Stimulated activated effector memory CD8-positive, alpha-beta T cell treated with anti-CD3 and anti-CD28 coated beads, Interleukin-12 subunit alpha, Interleukin-12 subunit beta, amount 100 ng/mL, for 72 hours (primary cell): ENCODE measurements at places on chromosomes 7 and 10.

GRCh38 chr7:102028206-102028826 lies 210.9 kb downstream of the CUX1 start:
- DNase-seq: no peak

GRCh38 chr7:54679490-54679817 lies 79.6 kb downstream of the SEC61G start:
- DNase-seq: no peak

DNA sequence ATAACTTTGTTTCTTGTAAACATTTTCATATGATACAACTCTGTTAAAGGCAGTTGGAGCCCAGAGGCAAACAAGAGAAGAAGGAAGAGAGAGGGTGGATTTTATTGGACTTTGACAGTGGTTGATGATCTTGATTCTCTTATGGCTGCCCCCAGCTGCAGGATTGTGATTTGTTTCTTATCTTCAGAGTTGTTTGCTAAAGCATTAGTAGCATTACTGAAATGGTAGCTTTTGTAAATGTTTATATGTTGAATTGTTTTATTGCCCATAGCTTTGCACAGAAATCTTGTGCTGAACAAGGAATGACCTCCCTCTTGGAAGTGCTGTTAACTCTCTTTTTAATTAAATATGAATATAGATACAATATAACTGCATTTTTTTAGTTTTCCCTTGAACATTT lies 309.4 kb downstream of the AUTS2 start:
- DNase-seq: no peak

DNA sequence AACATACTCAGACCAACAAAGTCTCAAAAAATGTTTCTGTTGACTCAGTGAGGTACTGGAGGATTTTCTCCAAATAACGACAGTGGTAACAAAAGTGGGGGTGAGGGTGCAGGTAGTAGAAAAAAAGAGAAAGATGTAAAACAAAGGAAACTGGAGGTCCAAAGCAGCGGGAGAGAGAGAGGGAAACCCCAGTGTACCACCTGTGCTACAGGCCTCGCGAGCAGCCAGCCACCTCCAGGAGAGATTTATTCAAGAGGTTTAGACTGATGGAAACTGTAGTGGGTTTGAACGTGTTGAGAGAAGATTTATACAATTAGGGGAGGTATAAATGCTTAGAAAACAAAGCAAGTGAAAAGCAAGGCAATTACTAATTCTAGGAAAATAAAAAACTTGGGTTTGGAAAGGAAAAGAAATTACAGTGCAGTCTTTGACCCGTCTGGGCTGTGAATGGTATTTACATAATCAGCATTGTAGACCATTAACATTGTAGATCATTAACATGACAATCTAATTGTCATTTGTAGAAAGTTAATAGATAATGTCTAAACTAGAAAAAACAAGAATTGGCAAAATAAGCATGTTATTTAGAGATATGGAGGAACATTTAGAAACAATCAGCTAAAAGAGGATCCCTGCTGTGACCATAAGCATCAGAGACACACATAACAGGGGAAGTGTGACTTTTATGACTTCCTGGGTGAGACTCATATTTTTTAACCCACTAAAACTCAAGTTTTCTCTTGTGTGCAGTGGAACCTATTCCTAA lies 180.0 kb downstream of the RELN start:
- no peak for DNase-seq

DNA sequence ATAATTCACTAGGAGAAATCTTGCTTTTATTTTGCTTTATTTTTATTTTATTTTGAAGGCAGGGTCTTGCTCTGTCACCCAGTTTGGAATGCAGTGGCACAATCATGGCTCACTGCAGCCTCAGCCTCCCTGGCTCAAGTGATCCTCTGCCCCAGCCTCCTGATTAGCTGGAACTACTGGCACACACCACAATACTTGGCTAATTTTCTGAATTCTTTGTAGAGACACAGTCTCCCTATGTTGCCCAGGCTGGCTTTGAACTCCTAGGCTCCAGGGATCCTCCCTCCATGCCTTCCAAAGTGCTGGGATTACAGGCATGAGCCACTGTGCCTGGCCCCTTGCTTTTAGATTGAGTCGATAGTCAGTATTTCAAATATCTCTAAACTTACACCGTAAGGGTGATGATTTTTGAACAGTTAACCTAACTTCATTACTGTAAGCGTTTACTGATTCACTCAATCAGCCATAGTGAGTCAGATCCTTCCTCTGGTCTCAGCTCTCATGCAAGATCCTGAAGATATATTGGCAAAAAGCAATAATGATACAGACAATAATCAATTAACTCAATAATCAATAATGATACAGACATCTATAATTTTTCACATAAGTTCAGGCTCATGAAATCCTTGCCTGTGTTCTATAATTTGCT lies 239.5 kb downstream of the KIAA1217 start:
- DNase-seq: no peak

GRCh38 chr7:7641129-7641663 lies 644 bp downstream of the UMAD1 start:
- DNase-seq: no peak

- no peak for DNase-seq
These were observed 22.3 kb downstream of the CALML3 start for GRCh38 chr10:5546891-5547680.

DNA sequence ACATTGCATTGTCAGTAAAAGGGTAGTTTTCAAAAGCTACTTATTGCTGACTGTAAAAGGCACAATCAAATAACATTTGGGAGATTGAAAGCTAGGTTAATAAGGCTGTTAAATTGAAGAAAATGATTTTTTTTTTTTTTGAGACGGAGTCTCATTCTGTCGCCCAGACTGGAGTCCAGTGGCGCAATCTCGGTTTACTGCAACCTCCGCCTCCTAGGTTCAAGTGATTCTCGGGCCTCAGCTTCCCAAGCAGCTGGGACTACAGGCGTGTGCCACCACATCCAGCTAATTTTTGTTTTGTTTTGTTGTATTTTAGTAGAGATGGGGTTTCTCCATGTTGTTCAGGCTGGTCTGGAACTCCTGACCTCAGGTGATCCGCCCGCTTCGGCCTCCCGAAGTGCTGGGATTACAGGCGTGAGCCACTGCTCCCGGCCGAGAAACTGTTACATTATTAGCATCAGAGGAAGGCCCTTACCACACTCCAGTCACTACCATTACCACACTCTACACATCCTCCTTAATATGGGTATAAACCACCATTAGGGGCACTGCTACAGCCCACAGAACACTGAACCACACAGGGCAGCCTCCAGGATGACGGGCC lies 1.0 kb downstream of the CYP51A1 start:
- DNase-seq: no peak

GRCh38 chr10:27345455-27345920 lies 104.9 kb upstream of the ACBD5 start:
- DNase-seq: no peak

DNA sequence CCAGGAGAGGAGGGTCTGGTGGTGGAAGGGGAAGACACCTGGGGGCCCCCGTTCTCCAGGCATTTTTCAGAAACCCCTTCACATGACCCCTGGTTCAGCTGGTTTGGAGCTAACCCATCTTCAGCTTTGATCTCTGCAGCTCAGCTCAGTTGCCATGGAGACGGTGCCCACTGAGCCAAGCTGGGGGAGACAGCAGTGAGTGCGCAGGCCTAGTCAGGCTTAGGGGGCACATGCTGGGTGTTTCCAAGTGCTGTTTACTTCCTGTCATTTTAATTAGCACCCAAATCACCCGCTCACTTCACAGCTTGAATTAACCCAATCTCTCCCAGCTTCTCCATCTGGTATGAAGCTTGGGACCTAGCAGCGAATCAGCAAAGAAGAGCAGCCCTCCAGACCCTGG lies 9.0 kb downstream of the SPOCK2 start:
- no peak for DNase-seq

- peak; percentile 25 for DNase-seq
These were observed 67.4 kb upstream of the ELN start for GRCh38 chr7:73960548-73960947.

- DNase-seq: no peak
These were observed 137.2 kb downstream of the VIPR2 start for GRCh38 chr7:159007364-159007995.

- DNase-seq: no peak
These were observed 228.0 kb downstream of the CACNB2 start for GRCh38 chr10:18368273-18368672.

- no peak for DNase-seq
These were observed 36.4 kb downstream of the RBM33 start for GRCh38 chr7:155680864-155681263.

DNA sequence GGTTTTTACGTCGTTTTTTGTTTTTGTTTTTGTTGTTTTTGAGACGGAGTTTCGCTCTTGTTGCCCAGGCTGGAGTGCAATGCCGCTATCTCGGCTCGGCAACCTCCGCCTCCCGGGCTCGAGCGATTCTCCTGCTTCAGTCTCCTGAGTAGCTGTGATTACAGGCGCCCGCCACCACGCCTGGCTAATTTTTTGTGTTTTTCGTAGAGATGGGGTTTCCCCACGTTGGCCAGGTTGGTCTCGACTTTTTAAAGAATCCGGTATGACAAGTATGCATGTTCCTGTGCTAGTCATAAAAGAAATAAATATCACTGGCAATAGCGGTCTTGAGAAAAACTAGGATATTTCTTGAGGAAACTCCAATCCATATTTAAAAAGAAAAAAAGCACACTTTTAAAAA lies 2.7 kb upstream of the ARL4A start:
- DNase-seq: no peak

DNA sequence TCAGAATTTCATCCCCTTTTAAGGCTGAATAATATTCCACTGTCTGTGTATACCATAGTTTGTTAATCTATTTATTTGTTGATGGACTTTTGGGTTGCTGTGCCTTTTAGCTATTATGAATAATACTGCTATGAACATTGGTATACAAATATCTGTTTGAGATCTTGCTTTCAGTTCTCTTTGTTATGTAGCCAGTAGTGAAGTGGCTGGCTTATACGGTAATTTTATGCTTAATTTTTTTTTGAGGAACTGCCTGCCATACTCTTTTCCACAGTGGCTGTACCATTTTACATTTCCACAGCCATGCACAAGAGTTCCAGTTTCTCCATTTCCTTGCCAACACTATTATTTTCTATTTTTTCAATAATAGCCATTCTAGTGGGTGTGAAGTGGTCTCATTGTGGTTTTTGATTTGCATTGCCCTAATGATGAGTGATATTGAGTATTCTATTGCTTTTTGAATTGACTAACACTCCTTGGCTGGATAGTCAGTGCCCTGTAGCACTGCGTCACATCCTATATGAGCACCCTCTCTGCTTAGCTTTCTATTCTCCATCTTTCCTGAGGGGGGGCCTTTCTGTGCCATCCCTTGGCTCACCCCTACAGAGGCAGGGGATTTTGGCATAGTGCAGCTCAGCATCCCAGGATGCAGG lies 29.4 kb upstream of the RAPGEF5 start:
- DNase-seq: no peak

- no peak for DNase-seq
These were observed 34.2 kb upstream of the SVOPL start for GRCh38 chr7:138735399-138735798.

GRCh38 chr10:18308600-18308999 lies 168.4 kb downstream of the CACNB2 start:
- no peak for DNase-seq

GRCh38 chr10:60572511-60573194 lies 183.0 kb upstream of the ANK3 start:
- peak; percentile 73 for DNase-seq

- no peak for DNase-seq
These were observed 75.4 kb upstream of the PDSS1 start for GRCh38 chr10:26621889-26622711.

DNA sequence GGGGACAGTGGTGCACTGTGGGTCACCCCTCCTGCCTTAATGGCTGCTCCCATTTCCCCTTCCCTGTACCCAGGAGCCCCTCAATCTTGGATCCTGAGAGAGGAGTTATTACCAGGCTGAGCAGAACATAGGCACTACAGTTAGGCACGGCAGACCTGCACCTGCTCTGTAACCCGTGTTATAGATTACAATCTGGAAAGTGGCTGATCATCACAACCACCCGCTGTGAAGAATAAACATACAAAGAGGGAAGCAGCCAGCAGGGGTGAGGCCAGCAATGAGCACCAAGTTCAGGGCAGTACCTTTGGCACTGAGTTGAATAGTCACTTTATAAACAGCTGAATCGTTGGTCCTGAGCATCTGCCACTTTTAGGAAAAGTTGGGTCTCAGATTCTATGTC lies 1.7 kb downstream of the CDHR1 start:
- DNase-seq: no peak

GRCh38 chr7:110507832-110508231 lies 583.1 kb upstream of the LRRN3 start:
- no peak for DNase-seq

DNA sequence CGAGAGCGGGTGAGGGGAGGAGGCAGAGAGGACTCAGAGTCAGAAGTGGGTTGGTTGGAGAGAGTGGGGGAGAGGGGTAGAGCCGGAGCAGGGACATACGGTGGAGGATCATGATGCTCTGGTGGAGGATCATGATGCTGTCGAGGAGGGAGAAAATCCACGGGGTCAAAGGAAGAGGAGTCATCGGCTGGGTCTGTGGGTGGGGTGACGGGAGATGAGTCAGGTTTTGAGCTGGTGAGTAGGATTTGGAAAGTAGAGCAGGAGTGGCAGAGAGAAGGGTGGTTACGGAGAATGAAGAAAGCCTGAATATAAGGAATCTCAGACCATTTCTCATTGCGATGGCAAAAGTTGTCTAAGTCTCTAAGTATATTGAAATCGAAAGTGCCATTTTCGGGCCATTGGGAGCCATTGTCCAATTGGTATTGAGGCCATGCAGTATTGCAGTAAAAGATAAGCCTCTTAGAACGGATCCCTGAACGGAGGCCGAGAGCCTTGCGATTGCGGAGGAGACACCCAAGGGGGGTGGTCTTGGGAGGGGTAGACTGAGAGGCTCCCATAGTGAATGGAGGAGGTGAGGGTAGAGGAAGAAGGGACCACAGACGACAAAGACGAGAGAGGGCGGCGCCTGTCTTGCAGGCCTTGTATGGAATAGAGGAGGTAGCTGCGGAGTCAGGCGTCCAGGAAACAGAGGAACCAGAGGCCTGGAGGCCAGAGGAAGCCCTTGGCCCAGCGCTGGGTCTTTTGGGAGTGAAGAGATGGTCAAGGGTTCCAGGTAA lies 23.8 kb downstream of the SCIN start:
- no peak for DNase-seq

DNA sequence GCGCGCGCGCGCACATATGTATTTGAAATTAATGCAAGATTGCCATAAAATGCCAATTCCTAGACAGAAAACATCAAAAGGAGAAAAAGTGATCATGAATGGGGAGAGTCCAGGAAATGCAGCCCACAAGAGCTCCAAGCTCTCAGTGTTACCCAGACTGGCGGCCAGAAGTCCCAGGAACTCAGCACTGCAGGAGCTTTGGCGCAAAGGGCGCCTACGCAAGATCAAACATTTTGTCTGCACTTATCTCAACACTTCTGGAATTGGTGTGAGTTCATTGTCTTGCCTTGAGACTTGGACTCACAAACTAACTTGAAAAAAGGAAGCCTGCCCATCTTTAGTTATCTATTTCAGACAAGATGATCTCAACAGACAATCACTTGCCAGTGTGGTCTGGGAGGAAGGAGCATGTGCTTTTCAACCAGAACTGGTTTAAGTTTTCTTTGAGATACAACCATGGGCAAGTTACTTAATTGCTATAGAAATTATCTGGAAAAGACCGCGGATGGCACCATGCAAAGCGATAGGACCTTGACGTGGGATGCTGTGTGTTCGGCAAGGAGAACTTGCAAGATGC lies 77.2 kb downstream of the KIAA1549 start:
- no peak for DNase-seq
